ENCODE measurements at places on chromosomes 1 and 21.

GRCh38 chr1:61183471-61184039, 101.2 kb downstream of the NFIA start:
- no peak for DNase-seq

GRCh38 chr1:157626099-157626498, 28.2 kb upstream of the FCRL4 start:
- DNase-seq, result no peak

DNA sequence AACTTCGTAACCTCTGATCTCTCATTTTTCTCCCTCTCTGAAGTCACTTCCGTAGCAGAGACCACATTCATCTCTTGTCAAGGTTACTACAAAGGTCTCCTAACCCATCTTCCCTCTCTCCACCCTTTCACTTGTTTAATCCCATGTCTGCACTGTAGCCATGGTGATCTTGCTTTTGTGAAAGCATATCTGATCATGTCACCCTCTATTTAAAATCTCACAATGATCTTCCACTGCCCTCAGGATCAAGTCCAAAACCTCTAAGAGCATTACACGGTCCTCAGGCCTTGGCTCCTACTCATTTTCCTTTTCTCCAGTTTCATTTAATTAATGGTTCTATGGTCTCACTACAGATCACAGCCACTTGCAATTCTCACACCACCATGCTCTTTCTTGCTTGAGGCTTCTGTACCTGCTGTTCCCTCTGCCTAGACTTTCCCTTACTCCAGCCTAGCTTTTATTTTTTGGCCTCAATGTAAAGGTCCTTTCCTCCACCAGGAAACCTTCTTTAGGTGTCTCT, 12.1 kb downstream of the ARHGEF11 start:
- DNase-seq, result no peak

- peak; percentile 45 for DNase-seq
Observed at GRCh38 chr1:24201941-24202440, 14.9 kb upstream of the IFNLR1 start.

All from NCI-H748 treated with DMSO at 0.1 percent for 48 hours (cell line).